Fibroblast of gingiva (primary cell): ENCODE measurements at places on chromosomes 2 and 18.
A peak's percentile ranks its signal among the peaks of the same experiment; 100 is the strongest.

- no peak for DNase-seq
These were observed 41.5 kb downstream of the CHN1 start for GRCh38 chr2:174963437-174964400.

GRCh38 chr2:143965493-143966164 is 554.3 kb downstream of the ZEB2 start:
- DNase-seq, result no peak

DNA sequence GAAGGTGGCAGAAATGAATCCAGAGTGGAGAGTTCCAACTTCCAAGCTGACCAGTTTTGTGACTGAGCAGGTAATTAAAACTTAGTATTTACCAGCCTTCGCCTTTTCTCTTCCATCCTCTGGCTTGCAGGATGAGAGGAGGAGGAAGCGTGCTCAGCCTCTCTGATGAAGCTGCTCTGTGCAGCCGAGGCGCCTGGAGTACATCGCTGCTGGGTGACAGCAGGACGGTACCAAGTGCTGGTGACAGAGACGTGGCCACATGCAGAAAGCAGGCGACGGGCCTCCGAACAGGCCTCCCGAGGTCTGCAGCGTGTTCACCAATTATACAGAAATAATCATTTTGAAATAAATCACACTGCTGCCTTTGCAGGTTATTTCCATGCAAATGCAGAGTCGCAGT is 95.0 kb downstream of the MBP start:
- DNase-seq, result no peak

GRCh38 chr2:174587579-174587978 is 10.0 kb downstream of the WIPF1 start:
- no peak for DNase-seq

DNA sequence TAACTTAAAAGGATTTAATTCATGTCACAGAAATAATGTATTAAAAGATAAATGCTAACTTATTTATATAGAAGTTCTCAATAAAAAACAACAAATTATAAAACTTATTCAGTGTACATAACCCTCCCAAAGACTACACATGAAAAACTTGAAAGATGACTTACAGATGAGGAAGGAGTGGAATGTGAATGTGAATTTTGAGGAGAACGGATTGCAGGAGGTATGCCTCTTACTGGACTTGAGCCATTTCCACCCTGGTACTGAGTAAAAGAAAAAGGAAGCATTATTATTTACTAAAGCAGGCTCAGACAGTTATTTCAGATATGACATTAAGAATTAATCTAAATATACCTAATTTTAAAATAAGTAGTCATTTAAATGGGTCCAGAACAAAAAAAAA is 104.4 kb downstream of the TLK1 start:
- DNase-seq, result peak; percentile 31

GRCh38 chr2:149021761-149022160 is 16.7 kb upstream of the LYPD6B start:
- no peak for DNase-seq

- no peak for DNase-seq
These were observed 162.3 kb upstream of the ZEB2 start for GRCh38 chr2:144682248-144682647.

- DNase-seq, result no peak
These were observed 12.1 kb downstream of the CD226 start for GRCh38 chr18:69935319-69936190.

- DNase-seq, result no peak
These were observed 33.7 kb downstream of the MREG start for GRCh38 chr2:215979620-215980019.

DNA sequence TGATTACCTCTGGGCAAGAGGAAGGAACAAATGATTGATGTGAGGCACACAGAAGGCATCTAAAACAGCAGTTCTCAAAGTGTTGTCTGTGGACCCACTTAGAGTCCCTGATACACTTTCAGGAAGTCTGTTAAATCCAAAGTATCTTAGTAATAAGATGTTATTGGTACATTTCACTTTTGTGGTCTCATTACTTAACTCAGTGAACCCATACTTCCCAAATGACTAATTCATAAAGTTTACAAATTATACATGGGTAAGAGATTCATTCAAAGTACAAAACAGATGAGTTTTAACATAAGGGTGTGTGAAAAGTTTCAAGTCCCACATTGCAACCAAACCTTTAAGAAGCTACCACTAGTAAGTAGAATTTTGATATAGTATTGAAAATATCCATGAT is 440.5 kb downstream of the NUP35 start:
- DNase-seq, result no peak

DNA sequence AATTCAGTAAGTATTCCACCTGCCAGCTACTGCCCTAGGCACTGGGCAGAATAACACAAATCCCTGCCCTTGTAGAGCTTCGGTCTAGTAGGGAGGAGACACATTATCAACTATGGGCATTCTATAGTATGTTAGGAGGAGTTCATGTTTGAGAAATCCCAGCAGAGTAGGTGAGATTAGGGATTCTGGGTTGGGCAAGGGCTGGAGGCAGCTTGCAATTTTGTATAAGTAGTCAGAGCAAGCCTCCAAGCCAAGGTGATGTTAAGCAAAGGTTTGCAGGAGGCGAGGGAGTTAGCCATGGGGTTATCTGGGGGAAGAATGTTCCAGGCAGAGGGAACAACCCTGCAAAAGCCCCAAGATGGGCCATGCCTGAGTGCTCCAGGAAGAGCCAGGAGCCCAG is 187.9 kb upstream of the HS6ST1 start:
- no peak for DNase-seq

- DNase-seq, result no peak
These were observed 211.1 kb downstream of the TMEM163 start for GRCh38 chr2:134507697-134508096.

DNA sequence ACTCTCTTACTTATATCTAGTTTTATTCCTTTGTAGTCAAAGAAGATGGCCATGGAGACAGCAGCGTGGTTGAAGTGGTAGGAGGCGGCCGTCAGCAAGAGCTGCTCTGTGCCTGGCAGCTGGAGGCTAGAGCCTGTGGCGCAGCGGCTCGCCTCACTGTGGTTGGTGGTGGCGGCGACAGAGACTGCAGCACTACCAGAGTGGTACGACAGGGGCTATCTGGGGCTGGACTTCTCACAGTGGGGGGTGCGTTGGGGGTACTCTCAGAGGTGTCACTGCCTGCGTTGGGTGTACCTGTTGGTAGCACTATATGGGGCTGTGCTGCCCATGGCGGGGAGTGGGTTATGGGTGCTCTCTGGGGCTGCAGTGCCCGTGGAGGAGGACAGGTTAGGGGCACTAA is 8.5 kb upstream of the ANKRD62 start:
- DNase-seq, result no peak

- DNase-seq, result peak; percentile 86
These were observed 9.0 kb downstream of the ENOSF1 start for GRCh38 chr18:703213-703967.

DNA sequence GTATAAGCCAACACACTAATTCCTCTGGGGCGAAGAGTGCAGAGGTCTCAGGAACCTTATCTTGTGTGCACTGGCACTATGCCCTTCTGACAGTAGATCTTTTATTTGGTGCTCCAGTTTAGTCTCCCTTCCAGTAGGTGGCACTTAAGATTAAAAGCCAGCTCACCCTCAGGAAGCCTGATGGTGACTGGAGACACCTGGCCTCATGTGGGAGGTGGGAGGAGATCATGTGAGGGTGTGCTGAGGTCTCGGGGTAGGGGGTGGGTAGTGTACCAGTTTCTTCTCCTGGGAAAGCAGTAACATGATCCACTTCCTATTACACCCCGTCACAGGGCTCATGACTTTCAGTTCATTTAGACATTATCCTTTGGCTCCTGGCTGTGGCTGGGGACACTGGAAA is 654.9 kb downstream of the ADCYAP1 start:
- no peak for DNase-seq

- DNase-seq, result no peak
These were observed 535.2 kb downstream of the METTL4 start for GRCh38 chr18:2036086-2036485.

- DNase-seq, result no peak
These were observed 37.5 kb upstream of the SMCHD1 start for GRCh38 chr18:2618009-2618408.

DNA sequence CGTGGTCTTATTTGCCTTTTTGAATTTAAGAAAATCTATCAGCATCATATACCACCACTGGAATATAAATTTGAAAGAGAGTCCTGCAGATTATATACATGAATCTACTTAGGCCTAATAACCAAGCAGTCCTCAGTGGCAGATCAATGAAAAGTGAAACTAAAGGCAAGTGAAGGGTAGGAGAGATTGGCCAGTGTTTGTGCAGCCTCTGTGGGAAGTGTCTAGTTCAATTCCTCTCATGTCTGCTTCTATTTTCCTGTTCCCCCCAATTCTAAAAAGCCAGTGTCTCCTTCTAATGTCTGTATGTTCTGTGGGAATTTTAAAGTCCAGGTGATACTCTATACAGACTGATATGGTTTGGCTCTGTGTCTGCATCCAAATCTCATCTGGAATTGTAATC is 61.9 kb downstream of the FN1 start:
- DNase-seq, result no peak

DNA sequence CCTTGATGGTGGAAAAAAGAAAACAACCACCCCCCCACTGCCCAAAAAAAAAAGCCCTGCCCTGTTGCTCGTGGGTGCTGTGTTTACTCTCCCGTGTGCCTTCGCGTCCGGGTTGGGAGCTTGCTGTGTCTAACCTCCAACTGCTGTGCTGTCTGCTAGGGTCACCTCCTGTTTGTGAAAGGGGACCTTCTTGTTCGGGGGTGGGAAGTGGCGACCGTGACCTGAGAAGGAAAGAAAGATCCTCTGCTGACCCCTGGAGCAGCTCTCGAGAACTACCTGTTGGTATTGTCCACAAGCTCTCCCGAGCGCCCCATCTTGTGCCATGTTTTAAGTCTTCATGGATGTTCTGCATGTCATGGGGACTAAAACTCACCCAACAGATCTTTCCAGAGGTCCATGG is 28.0 kb downstream of the MAL start:
- no peak for DNase-seq

- DNase-seq, result no peak
These were observed 363.4 kb upstream of the SOX11 start for GRCh38 chr2:5328826-5329225.

DNA sequence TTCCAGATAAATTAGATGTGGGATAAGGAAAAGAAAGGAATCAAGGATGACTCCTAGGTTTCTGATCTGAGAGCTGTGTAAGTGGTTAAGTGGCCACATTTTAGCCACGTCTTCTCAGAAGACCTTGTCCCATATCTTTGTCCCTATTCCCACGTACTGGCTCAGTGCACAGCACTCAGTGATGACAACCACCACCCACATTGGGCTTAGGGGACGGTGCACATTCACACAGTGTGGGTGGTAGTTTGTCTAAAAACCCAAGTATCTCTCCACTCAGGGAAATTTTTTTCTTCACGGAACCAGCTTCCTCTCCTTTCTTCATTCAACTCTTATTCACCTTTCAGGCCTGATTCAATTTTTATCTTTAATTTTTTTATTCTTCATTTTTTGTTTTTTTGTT is 30.6 kb upstream of the GCC2 start:
- DNase-seq, result no peak

- DNase-seq, result no peak
These were observed 37.6 kb upstream of the ARL4C start for GRCh38 chr2:234534515-234534914.

DNA sequence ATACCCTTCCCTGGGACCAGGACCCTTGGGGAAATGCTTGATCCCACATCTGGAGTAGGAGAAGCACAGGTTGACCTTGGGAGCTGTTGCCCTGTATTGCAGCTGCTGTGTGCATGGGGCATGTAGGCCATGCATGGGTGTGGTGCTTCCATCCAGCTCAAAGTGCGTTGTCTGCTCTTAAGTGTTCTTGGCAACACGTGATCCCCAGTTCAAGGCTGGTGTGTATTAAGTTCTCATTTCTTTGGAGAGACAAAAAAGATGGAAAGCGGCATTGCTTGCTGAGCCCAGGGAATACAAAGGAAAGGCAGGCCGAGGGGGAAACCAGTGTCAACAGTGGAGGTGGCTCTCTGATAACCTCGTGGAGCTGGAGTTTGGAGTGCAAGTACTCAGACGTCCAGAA is 110.7 kb downstream of the RTP5 start:
- no peak for DNase-seq

DNA sequence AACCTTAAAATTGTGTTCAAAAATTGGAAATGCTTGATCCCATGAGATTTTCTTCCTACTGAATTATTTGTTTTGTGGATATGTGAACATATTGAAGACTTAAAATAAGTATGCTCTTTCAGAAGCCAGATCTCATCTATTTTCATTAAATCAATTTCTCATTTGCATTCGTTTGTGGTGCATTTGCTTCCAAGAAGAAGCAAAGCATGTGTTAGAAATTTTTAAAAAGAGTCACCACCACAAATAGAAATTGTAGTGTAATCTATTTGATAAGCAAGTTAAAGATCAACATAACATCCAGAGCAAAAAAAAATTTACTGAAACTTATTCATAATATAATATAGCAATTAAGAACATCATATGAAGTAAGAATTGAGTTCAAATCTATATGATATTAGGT is 300.9 kb upstream of the SYT4 start:
- DNase-seq, result no peak

- DNase-seq, result no peak
These were observed 63.4 kb downstream of the NYAP2 start for GRCh38 chr2:225462945-225463344.

DNA sequence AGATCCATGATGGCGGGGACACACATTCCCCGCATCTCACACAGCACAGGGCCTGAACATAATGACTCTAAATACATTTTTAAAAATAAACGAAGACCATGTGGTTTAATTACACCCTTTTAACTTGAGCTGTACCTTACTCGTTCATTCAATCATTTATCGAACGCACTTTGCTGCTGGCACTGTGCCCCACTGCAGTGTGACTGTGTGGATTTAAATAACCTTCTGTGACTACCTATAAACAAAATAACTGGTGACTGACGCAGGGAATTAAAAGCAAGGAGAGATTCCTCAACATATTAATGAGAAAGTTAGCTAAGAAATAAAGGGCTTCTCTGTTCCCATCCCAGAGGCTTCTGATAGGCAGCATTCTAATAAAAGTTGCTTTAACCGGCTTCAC is 10.9 kb upstream of the FZD7 start:
- DNase-seq, result no peak

- DNase-seq, result no peak
These were observed 201.1 kb downstream of the TNS1 start for GRCh38 chr2:217801711-217802110.

DNA sequence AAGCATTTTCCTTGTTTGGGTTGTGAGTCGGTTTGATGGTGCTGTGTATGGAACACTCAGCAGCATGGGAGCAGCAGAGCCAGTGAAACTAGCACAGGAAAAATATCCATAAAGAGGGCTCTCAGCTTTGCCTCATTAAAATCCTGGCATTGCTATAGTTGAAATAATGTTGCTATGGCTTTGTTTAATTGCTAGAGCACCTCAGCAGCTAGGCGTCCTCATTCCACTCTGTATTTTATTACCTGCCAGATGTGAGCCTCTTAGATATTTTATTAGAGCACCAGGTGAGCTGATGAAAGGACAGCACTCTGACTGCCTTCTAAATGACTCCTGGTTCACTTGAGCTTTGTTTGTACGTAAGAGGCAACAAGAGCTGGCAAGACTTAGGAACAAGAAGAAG is 232.4 kb downstream of the MTX2 start:
- DNase-seq, result no peak

GRCh38 chr2:143217512-143218115 is 88.4 kb downstream of the ARHGAP15 start:
- no peak for DNase-seq

GRCh38 chr2:127320586-127321275 is 26.8 kb upstream of the ERCC3 start:
- peak; percentile 29 for DNase-seq
